ENCODE measurements at places on chromosomes 6 and 20.

GRCh38 chr6:112202639-112203341 is 51.6 kb downstream of the LAMA4 start:
- DNase-seq, result no peak

GRCh38 chr6:156627524-156627923 is 149.7 kb upstream of the ARID1B start:
- no peak for DNase-seq

- DNase-seq, result no peak
These were observed 340.0 kb downstream of the ADGRB3 start for GRCh38 chr6:68975064-68975463.

GRCh38 chr6:90605749-90606340 is 19.0 kb upstream of the MAP3K7 start:
- DNase-seq, result no peak

DNA sequence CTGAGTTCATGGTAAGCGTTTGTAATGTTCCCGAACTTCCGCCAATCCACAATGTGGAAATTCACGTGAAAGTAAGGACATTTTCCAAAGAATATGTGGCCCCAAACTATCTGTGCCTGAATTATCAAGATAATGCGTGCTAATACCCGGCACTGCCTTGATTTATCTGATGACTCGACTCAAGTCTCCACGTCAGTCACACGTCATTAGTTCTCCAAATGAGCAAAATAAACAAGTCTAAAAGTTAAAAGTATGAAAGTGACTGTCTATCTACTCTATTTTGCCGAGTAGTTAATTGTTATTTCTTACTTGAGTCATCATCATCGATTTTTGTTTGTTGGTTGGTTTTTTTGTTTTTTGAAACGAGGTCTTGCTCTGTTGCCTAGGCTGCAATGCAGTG is 21.7 kb upstream of the FOXC1 start:
- no peak for DNase-seq

DNA sequence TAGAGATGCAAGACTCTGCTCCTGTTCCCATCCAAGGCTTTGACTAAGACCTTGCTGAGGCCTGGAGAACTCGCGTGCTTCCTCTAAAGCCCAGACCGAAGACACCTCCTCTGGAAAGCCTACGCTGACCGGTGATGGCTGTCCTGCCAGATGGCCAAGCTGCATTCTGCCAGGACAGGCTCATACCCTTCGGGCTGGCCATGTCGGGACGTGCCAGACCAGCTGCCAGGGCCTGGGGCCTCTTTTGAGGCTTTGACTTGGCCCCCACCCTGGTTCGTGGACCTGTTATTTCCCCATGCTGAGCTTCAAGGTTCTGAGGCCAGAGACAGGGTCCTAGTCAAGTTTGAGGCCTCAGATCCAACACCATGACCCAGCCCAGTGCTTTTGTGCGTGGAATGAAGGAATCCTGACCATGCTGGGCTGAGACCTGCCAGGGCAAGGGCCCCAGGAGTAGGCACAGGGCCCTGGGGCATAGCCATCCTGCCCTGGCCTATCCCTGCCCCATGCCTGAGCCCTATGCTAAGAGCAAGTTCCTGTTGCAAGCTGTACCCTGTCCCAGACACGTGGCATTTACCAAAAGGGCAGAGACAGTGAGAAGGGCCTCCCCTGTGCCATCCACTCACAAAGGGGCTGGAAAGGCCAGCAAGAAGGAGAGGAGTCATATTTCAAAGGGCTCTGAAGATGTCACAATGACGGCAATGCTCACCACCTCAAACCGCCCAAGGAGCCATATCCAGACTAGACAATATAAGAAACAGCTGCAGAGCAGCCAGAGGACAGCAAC is 42.8 kb downstream of the MRPL14 start:
- no peak for DNase-seq

GRCh38 chr6:75412969-75413662 is 80.5 kb downstream of the FILIP1 start:
- DNase-seq, result no peak

- DNase-seq, result no peak
These were observed 15.1 kb downstream of the MYBL2 start for GRCh38 chr20:43681991-43682410.

DNA sequence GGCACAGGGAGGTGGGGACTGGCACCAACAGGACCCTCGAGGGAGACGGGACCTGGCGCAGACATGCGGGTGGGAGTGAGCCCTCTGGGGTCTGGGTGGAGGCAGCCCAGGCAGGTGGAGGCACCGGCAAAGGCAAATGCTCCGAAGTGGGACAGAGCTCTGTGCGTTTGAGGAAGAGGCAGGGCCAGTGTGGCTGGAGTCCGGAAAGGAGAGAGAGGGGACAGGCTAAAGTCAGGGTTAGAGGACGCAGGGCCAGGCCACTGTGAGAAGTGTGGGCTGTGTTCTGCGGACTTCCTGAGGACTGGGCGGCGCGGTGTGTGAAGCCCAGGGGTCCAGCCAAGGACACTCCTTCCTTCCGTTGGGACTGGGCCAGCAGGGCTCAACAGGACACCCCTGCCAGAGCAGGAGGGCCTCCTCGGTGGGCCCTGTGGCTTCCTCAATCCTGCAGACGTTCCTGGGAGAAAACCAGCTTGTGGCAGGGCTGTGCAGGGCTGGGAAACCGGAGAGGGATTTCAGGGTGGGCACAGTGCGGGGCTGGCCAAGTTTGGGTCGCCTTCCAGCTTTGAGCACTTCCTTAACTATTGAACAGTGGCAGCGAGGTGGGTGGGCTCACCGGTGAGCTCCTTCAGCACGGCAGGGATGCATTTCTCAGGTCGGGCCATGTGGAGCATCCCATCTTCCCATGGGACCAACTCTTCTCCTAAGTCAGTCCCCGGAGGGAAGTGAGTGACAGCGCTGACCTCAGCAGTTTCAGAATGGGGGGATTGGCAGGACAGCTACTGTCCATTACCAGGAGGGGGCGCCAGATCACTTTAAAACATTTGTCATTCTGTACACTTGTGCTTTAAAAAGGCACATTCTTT is 22.5 kb downstream of the MOCS3 start:
- peak; percentile 56 for DNase-seq

- no peak for DNase-seq
These were observed 29.3 kb downstream of the CST8 start for GRCh38 chr20:23520185-23520584.

DNA sequence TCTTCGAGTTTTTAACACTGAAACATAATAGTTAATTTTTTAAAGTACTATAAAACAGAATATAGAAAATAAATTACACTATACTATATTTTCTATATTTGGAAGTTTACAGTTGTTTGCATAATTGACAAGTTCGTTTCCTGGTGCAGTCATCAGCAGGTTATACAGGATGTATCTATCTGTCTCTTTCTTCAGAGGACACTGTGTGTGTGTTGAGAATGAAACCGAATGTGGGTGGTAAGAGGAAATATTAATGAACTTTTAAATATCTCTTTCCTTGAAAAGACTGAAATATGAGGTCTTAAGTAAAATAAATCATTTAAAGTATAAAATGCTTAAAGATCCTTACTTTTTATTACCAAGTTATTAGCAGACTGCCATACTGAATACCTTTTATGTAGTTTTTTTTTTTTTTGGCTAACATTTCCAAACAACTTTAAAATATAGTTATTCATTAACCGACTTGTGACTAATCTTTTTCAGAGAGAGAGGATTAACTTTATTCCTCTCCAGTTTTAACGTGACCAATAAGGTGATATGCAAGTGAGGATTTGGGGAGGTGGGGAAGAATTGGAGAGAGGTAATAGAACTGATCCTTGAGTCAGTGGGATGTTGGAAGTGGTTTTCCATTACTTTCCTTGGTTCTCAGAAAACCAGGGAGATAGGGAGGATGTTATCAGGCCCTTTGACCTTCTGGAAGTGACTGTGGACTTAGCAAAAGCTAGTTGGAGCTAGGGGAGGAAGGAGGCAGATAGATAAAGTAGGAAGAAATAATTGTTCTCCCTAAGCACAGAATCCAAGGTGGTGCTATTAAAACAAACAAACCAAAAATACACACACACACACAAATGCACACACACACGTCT is 380.0 kb upstream of the FLRT3 start:
- DNase-seq, result no peak

- DNase-seq, result peak; percentile 1
These were observed at the start of gene RIPPLY2 for GRCh38 chr6:83853178-83854000. TSS of gene RIPPLY2 (plus strand) at chr6:83853360. CDS start at chr6:83853417, 57 bp downstream.

DNA sequence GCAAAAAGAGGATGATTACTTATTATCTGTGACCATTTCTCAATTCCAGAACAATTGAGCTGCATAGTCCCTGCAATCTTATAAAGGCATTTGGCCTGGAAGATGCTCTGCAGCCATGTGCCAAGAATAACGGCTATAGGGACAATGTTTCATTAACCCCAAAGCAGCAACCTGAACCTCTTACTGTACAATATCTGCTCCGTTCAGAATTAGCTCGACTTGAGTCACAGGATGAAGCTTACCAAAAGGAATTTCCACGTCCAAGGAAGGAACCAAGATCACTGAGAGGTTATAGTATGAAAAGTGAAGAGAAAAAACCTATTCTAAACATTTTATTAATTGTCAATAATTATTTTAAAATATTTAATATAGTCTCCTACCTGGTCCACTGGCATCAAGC is 167.3 kb upstream of the GMDS start:
- no peak for DNase-seq

- DNase-seq, result peak; percentile 44
These were observed 3.5 kb upstream of the SNAI1 start for GRCh38 chr20:49979030-49979832.

DNA sequence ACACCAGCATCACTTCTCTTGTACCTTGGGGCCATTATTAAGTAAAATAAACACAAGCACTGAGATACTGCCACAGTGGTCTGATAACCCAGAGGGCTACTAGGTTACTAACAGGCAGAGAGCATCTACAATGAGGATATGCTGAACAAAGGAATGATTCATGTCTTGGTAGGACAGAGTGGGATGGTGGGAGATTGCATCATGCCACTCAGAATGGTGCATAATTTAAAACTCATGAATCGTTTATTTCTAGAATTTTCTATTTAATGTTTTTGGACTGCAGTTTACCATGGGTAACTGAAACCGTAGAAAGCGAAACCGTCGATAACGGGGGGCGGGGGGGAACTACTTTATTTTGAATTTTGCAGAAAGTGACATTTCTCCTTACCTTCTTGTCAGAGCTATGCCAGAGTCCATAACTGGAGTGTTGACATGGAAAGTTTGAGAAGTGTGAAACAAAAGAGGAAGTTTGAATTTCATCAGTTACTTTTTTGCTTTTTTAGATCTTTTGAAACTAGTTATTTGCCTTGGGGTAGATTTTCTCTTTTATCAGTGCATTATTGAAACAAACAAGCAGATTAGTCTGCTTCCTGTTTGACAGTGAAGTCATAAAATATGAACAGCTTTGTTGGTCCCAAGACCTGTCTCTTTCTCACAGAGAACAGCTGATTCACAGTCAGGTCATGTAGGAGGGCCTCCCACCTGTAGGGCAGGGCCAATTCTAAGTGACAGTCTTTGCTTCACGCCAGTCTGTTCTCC is 124.9 kb downstream of the KLHL32 start:
- peak; percentile 13 for DNase-seq

GRCh38 chr20:56974499-56975250 is 291.8 kb downstream of the BMP7 start:
- DNase-seq, result no peak

- DNase-seq, result no peak
These were observed 93.6 kb downstream of the RPP40 start for GRCh38 chr6:4910037-4910760.

DNA sequence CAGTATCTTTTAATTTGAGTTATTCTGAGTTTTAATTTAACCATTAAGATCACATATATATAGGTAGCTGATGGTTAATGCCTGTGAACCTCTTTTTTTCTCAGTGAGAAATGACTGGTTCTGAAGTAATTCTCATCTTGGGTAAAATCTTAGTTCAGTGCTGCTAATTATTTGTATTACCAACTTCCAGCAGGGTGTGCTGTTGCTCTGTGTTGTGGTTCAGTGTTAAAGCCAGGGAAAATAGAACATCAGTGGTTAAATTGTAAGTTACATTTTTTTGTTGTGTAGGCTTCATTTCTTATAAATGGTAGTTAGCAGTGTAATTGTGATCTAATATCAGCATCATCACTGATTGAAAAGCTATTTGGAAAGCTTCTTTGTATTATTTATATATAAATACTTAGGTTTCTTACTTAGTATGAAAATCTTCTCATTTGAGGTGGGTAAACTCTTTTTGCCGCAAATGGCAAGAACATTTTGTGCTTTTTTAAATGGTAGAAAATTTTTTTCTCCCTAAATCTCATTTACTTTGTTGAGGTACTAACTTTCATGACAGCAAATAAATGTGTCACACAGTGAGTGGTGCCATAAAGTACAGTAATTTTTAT is 43.7 kb downstream of the CDC5L start:
- DNase-seq, result no peak

GRCh38 chr6:57177545-57178265 is 5.6 kb downstream of the BAG2 start:
- DNase-seq, result no peak

DNA sequence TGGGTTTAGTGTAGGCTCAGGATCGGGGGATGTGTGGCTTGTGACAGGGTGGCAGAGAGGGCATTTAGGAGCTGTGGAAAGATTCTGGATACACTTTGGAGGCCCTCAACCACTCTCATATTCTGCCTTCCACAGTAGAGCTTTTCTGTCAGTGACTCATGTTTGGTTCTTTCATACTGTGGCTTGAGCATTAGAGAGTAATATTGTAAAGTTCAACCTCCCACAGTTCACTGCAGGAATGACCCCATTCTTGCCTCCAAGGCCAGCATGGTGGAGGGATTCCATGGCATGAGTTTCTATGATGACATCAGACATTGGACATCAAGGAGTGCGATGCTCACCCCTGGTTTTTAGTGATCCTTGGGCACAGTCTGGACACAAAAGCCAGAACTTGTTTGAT is 50.9 kb downstream of the DTD1 start:
- DNase-seq, result no peak

GRCh38 chr6:126176282-126176681 is 163.6 kb upstream of the CENPW start:
- DNase-seq, result no peak

DNA sequence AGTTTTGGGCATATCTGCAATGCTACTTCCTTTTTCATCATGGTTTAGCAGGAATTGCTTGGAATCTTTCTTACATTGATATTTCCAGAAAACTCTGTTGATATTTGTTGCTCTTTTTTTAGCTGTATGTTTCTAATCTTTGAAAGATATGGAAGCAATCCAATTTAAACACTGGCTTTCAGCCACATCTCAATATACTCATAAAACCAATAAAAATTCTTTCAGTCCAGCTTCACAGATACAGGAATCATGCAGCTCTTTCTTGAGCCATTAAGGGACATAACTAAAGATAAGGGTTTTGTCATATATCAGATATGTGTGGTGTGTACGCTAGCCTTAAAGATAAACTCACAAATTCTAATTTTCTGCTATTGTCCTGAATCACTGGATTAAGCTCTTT is 47.4 kb downstream of the PKIB start:
- DNase-seq, result no peak
